Activated T-cell treated with anti-CD3 and anti-CD28 coated beads for 1 hour (primary cell): ENCODE measurements at places on chromosomes 1 and 21.

DNA sequence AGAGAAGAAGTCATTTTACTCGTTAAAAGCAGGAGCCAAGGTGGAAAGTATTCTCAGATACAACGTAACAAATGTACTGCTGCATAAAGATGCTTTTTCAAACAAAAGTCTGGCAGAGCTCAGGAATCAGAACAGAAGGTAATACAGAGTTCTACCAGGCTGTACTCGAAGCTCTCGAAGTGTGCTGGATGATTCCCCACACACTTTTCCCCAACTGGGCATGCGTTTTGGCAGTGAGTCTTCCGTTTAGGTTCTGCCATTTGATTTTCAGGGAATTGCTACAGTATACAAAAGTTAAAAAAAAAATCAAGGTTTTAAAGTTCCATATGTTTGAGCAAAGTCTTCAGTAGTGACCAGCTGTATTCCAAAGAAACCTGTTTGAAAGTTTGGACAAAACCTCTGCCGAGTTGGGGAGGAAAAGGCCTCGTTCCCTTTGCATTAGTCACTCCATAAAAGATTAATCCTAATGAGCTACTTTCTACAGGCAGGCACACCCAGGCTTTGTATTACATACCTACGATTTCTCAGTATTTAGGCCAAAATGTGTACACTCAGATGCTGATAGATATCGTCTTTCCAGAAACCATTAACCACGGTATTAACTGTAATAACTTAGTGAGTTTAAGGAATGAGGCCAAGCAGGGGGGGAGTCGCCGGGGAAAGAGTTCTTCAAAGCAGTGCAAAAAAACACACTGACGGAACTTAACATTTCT is 477.1 kb downstream of the LMO4 start:
- no peak for DNase-seq

DNA sequence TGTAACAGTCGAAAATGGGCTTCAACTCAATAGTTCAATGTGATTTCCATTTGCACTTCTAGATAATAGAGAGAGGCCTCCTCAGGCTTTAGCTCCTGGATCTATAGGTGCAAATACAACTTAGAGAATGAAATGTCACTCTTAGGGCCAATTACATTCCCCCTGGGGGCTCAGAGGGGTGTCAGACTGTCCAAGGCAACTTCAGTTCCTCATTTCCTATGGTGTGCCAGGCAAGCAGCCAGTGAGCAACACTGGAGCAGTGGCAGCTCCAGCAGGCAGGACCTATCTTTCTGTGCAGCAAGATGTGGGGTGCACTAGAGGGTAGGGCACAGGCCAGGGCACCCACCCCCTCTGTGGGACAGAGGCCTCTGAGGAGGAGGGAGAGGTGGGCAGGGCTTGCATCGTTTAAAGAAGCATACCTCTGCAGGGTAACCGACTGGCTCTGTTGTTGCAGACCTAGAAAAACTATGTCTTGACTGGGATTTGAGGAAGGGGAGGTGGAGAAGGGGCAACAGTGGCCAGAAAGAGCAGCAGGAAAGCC is 97.3 kb downstream of the SUSD4 start:
- DNase-seq, result no peak

DNA sequence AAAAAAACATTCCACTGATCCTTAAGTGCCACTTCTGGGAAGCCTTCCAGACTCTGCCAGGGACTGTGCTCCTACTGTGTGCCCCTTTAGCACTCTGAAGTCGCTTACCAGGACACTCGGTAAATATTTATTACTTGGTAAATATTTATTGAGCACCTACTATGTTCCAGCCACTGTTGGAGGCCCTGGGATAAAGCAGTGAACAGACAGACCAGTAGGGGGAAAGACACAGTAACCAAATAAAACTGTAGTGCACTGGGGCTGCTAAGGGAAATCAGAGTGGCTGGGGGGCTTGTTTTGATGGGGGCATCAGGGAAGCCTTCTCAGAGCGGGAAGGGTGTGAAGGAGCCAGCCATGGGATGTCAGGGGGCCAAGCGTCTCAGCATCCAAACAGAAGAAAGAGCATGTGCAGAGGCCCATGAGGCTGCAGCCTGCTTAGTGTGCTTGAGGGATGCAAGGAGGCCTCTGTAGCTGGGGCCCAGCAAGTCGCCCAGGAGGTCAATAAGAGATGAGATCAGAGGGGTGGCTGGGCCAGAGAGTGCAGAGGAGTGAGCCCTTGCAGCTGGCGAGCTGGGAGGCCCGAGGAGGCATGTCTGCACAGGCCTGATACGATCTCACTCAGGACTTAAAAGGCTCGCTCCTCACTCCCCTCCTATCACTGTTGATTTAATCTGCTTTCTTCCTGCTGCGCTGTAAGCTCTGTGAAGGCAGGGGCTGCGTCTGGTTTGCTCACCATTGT is 28.6 kb downstream of the KAZN start:
- no peak for DNase-seq

DNA sequence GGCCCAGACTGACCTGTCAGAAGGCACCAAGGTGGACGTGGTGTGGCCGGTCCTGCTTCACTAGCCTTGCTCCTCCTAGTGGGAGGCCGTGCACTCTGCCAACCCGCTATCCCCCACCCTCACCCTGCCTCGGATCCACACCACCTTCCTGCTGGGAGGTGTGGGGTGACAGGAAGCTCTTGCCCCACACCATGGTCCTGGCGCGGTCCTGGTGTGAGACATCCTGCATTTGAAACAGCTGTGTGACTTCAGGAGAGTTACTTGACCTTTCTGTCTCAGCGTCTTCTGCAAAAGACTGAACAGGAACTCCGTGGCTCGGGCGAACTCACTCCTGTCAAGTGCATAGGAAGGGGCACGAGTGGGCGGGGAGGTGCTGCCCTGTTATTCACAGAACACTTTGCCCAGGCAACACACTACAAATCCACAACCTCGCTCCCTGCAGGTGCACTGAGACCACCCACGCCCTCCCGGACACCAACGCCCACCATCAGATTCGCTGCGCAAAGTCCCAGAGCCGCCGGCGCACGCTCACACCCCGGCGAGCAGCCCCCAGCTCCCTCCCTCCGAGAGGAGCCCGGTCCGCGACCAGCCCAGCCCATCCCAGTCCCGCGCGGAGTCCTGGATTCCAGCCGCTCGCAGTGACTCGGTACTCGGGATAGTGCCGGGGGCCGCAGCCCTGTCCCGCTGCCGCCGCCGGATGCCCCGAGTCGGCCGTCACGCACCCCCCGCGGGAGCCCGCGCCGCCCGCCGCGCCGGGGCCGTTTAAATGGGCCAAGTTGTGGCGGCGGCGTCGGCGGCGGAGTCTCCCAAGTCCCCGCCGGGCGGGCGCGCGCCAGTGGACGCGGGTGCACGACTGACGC is at the start of gene SAMD11:
Gene SAMD11, plus strand, starts transcription at position 793 of the 860 bp plus-strand sequence. CDS start 509 bp downstream, outside the sequence.
- peak; percentile 63 for DNase-seq

- no peak for DNase-seq
These were observed 11.2 kb downstream of the ALX3 start for GRCh38 chr1:110059133-110059863.
